IgD-negative memory B cell (primary cell): ENCODE measurements at places on chromosomes 11 and 22. TPM values are rescaled to one million over a fixed set of nuclear protein-coding genes. Genes with fewer than 3 reads are reported as not detected.

SMIM35 gene
- 0.38 TPM for polyA plus RNA-seq

TFIP11 gene
- 32.3 TPM for polyA plus RNA-seq

TBC1D10A gene
- 44.0 TPM for polyA plus RNA-seq

GPHA2 gene
- polyA plus RNA-seq: not detected
